ENCODE measurements at places on chromosomes 4 and X. TPM values are rescaled to one million over a fixed set of nuclear protein-coding genes. Genes with fewer than 3 reads are reported as not detected.

The TLL1 gene
- 1.3 TPM for total RNA-seq

The CRLF2 gene
- total RNA-seq = not detected

The CXCL9 gene
- not detected for total RNA-seq

The GAGE12F gene
- not detected for total RNA-seq

The TBCK gene
- total RNA-seq = 9.8 TPM

The HTT-AS gene
- not detected for total RNA-seq

The DIPK2B gene
- 12.8 TPM for total RNA-seq

GRCh38 chr4:56723201-56723605 lies 42.1 kb upstream of the HOPX start:
- no peaks in the 10 kb centered on the region for H3K36me3 ChIP-seq
- no peaks in the 10 kb centered on the region for H3K27me3 ChIP-seq
- DNase-seq = no peak
- H3K4me3 ChIP-seq = no peak overlapping the region
- no peaks in the 10 kb centered on the region for H3K4me1 ChIP-seq
- no peak overlapping the region for H3K27ac ChIP-seq
